Neural crest cell (in vitro differentiated cells): ENCODE measurements at places on chromosomes 16 and 17. TPM values are rescaled to one million over a fixed set of nuclear protein-coding genes. Genes with fewer than 3 reads are reported as not detected.

GRCh38 chr17:58338454-58338840 lies 9.9 kb upstream of the TSPOAP1 start:
- no peaks in the 10 kb centered on the region for H3K27me3 ChIP-seq
- H3K4me3 ChIP-seq, result no peak overlapping the region
- DNase-seq, result no peak
- H3K36me3 ChIP-seq, result peaks cover 2% of the 10 kb centered on the region
- peak overlapping the region; percentile 78 for H3K27ac ChIP-seq
- peaks cover 19% of the 10 kb centered on the region for H3K4me1 ChIP-seq

Gene AFMID
- 38.1 and 41.9 TPM in 2 replicates for total RNA-seq

DNA sequence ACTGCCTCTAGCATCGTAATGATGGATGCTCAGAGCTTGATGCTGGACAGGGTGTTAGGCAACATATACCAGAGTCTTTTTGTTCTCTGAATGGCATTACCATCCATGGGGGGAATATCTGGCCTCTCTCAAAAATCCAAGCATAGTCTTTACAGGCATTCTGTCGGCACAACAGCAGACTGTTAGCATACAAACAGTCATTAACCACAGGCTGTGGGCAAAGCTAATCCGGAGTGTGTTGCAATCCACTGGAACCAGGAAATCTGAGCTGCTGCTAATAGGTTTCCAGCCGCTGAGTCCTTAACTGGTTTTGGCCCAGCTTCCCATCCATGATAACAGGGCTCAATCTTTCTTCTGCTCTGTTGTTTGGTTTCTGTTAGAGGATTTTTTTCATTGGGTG lies 371.9 kb downstream of the HS3ST3B1 start:
- no peak overlapping the region for H3K4me3 ChIP-seq
- no peaks in the 10 kb centered on the region for H3K4me1 ChIP-seq
- peaks cover 6% of the 10 kb centered on the region for H3K36me3 ChIP-seq
- H3K27ac ChIP-seq, result no peak overlapping the region
- H3K27me3 ChIP-seq, result no peaks in the 10 kb centered on the region
- DNase-seq, result no peak

Gene NOD2
- 0.51 and 0.57 TPM in 2 replicates for total RNA-seq

Gene ARL5C
- not detected in 2 replicates for total RNA-seq

- no peak overlapping the region for H3K27ac ChIP-seq
- H3K4me1 ChIP-seq, result peaks cover 8% of the 10 kb centered on the region
- peaks cover 36% of the 10 kb centered on the region for H3K27me3 ChIP-seq
- DNase-seq, result no peak
Measured at GRCh38 chr16:85364323-85365040, 248.6 kb upstream of the GSE1 start.

Gene TLCD2
- 1.1 TPM in 2 replicates for total RNA-seq
